Mammary epithelial cell (primary cell): ENCODE measurements at places on chromosomes 12 and 14.
A peak's percentile ranks its signal among the peaks of the same experiment; 100 is the strongest.

DNA sequence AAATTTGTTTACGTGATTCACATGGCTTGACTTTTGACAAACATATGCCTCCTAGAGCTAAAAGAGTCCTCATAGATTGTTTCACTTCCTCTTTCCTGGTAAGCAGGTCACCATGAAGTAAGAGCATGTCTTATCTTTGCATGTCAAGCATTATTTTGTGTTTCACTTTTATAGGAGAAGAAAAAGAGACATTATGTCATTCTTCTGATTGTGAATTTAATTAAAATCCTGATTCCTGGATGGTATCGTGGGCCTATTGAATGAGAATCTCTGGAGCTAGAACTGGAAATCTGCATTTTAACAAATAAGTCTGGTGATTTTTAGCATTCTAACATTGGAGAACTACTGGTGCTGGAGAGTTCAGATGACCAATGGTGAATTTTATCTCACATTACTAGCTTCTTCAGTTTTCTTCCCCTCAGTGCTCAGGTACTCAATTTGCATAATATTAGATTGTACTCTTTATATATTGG lies 218.6 kb upstream of the ATP2B1 start:
- no peak for DNase-seq

GRCh38 chr14:70036665-70037064 lies 152.1 kb downstream of the SLC8A3 start:
- DNase-seq = peak; percentile 51

GRCh38 chr14:102969060-102969791 lies 46.8 kb downstream of the AMN start:
- DNase-seq = no peak

- peak; percentile 8 for DNase-seq
Measured at GRCh38 chr14:82855912-82856391, 1322.3 kb upstream of the SEL1L start.

DNA sequence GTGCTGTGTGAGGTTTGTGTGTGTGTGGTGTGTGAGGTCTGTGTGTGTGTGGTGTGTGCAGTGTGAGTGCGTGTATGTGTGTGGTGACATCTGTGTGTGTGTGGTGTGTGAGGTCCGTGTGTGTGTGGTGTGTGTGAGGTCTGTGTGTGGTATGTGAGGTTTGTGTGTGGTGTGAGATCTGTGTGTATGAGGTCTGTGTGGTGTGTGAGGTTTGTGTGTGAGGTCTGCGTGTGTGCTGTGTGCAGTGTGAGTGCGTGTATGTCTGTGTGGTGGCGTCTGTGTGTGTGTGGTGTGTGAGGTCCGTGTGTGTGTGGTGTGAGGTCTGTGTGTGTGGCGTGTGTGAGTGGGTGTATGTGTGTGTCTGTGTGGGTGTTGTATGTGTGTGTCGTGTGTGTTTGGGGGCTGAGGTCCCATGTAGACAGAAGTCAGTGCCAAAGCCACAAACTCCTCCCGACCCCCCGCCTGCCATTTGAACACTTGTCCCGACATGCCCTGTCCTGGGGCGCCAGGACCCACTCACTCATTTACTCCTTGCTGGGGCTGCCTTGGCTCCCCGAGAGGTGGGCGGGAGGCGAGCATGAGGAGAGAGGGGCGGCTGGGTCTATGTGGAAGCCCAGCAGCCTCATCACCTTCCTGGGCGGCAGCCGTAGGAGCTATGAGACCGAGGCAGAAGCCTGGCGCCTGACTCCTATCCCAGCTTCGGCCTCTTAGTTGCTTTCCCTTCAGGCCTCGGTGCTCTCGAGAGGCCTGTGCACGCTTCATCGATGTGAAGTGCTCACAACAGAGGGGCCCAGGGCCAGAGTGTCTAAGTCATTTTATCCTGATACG lies 20.5 kb downstream of the RILPL1 start:
- no peak for DNase-seq

DNA sequence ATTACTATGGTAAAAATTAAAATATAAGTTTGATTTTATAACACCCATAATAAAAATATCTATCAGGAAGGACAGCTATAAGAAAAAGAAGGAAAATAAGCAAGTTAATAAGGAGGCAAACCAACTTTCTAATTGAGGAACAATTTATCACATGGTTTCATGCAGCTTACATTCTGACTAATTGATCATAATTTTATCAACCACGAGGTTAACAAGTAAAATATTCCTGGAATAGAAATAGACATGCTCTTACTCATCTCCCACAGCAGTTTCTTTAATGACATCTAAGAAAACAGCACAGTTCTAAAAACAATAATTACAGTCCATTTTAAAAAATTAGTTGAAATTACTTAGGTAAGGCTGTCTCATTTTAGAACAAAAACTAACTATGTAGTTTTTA lies 130.8 kb upstream of the KRR1 start:
- DNase-seq = peak; percentile 60

DNA sequence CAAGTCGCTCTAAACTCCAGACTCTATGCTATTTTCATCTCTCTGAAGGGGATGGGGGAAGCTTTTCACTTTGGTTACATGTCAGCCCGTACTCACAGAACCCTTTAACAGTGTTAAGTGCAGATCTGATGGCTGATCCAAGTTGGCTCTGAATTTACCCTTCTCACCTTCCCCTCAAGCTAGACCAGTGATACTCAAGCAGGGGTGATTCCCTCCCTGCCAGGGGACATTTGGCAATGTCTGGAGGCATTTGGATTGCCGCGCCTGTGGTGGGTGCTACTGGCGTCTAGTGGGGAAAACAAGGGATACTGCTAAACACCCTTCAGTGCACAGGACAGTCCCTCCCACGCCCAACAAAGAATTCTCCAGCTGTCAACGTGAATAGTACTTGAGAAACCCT lies 6.0 kb upstream of the TEX52 start:
- DNase-seq = no peak

DNA sequence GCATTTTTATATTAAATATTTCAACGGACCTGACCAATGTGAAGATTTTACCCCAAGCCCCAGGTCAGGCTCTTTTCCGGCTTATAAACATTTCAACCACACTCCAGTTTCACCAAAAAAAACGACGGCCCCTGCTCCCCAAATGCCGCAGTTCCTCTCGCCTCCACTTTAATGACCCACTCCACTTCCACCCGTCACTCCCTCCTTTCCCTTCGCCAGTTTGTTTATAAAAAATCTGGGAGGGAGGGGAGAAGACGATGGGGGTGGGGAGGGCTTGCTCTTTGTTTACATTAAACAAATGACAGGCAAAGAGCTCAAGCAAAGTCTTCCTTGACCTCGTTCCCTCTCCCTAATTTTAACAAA lies 5.4 kb downstream of the SIX6 start:
- no peak for DNase-seq

DNA sequence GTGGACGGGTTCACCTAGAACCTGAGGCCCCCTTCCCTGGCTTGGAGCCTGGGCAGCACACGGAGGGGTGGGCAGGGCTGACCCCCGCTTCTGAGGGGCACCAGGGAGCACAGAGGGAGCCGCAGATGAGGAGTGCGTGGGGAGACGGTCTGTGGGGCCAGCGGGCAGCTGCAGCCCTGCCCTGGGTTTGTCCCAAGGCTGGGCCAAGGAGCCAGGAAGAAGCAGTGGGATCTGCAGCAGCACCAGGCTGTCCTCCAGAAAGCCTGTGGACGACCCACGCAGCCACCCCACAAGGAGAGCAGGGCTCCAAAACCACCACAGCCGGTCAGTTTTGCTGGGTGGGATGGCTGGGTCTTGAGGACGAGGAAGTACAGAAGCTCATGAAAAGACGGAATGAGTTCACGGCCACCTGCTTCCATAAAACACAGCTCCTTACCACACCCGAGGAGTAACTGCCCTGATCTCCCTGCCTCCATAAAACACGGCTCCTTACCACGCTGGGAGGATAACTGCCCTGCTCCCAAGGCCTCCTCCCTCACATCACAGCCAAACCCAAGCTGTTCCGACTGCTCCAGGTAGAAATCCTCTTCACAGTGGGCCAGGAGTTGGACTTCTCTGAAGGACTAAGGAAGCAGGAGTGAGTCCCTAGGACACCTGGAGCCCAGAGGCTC lies 9.9 kb upstream of the GOLGA3 start:
- no peak for DNase-seq

- no peak for DNase-seq
Measured at GRCh38 chr12:58435647-58436046, 484.7 kb downstream of the LRIG3 start.

DNA sequence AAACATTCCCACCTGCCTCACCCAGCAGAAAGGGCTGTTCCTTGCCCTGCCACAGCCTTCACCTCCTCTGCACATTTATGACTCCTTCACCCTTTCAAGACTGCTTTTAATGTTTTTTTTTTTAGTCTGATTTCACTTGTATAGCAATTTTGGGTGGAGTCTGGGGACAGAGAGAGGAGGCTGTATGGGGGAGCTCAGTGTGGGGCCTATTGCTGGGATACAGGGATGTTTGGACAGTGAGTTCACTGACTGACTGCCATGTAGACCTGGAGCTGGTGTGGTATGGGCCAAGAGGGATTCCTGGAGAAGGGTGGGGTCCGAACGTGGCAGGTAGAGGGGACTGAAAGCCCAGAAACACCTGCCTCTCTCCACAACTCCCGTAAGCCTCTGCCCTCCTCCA lies 1.9 kb upstream of the KRT85 start:
- no peak for DNase-seq

DNA sequence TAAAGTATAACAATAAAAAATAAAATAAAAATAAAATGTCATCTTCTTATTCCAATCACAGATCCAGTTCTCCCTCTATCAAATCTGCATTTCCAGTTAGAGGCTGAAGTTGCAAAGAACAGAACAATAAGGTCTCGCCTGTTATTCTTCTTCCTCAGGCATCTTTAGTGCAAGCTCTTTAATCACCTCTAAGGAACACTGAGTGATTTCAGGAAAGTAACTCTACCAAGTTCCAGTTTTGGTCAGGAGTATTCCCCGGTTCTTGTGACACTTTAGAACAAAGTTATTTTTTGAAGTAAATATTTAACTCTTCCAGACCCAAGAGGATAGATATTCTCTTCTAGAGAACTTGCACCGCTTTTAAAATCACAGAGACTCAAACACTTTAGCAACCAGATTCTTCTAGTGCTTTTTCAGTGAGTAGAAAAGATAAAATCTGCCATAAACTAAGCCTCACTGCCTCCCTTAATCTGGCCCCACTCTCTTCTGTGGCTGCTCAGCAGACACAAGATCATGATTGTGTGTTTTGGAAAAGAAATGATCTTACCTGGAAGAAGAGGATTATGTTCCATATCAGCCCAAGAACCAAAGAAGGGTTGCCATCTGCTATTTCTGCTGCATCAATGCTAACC lies 57.9 kb upstream of the DICER1 start:
- DNase-seq = no peak

DNA sequence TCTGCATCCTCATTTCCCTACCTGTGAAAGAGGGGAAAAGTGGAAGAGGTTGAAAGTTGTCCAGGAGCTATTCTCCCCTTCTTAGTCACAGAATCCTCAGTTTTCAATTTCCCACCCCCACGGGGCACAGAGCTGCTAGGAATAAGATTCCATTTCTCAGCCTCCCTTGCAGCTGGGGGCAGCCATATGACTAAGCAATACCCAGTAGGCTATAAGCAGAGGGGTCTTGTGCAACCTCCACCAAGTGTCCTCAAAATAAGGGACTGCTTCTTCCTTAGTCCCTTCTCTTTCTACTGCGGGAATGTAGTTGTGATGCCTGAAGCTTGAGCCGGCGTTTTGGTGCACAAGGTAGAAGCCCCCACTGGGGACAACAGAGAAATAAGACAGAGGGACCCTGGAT lies 40.9 kb downstream of the VWF start:
- no peak for DNase-seq

- no peak for DNase-seq
Measured at GRCh38 chr12:109797905-109798669, 35.1 kb downstream of the TRPV4 start.

- peak; percentile 82 for DNase-seq
Measured at GRCh38 chr12:105911966-105912365, 226.8 kb downstream of the NUAK1 start.

GRCh38 chr12:49961993-49962764 lies 507 bp downstream of the AQP5 start:
- DNase-seq = no peak

- DNase-seq = peak; percentile 28
Measured at GRCh38 chr14:31449971-31450610, 7.2 kb downstream of the DTD2 start.

- no peak for DNase-seq
Measured at GRCh38 chr12:31861360-31861759, 97.9 kb upstream of the RESF1 start.

- DNase-seq = no peak
Measured at GRCh38 chr14:37032863-37033262, 139.5 kb downstream of the SLC25A21 start.

- peak; percentile 91 for DNase-seq
Measured at GRCh38 chr12:59193476-59194050, 273.3 kb upstream of the LRIG3 start.

DNA sequence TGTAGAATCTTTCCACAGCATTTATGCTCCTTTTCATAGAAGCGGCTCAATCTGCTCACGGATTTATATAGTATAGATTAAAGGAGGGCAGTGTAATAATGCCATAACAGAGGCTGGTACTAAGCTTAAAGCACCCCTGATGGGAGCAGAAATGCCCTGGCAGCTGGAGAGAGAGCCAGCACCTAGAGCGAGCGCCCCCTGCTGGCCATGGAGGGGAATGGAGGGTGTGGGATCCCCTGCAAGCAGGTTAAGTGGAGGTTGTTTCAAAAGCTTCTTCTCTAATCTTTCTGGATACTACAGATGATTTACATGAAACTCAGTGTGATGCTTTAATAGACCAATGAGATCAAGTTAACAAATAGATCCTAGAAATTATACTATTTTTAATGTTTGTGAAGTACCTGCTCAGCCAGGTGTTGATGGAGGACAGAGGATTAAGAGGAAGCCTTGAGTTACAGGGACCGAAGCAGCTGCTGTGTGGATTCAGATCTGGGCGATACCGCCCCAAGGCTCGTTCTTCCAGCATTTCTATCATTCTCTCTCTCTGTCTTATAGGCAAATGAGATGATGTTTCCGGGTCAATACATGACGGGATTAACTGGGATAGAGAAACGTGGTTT lies 1519.3 kb upstream of the TMEM132C start:
- no peak for DNase-seq

- no peak for DNase-seq
Measured at GRCh38 chr12:129961091-129961490, 57.3 kb upstream of the TMEM132D start.

GRCh38 chr12:109124878-109125648 lies 8.7 kb downstream of the ACACB start:
- no peak for DNase-seq

- DNase-seq = peak; percentile 34
Measured at GRCh38 chr12:120012067-120012621, 23.1 kb downstream of the BICDL1 start.

DNA sequence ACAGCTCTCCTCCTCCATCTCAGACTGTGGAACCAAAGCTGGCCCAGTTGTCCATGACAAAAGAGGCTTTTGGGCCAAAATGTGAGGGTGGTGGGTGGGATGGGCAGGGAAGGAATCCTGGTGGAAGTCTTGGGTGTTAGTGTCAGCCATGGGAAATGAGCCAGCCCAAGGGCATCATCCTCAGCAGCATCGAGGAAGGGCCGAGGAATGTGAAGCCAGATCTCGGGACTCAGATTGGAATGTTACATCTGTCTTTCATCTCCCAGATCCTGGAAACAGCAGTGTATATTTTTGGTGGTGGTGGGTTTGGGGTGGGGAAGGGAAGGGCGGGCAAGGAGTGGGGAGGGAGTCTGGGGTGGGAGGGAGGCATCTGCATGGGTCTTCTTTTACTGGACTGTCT lies 11.8 kb upstream of the TAMALIN start:
- DNase-seq = no peak
